ENCODE measurements at places on chromosomes 12 and 14.

DNA sequence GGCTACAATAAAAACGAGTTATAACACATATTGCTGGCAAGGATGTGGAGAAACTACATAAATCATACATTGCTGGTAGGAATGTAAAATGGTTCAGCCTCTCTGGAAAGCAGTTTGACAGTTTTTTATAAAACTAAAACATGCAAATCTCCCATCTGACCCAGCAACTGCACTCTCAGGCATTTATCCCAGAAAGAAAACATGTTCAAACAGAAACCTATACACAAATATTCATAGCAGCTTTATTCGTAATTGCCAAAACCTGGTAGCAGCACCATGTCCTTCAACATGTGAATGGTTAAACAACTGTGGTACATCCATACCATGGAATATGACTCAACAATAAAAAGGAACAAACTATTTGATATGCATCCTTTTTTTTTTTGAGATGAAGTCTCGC lies 10.1 kb upstream of the TMCC3 start:
- no peak for DNase-seq

- no peak for DNase-seq
These were observed 33.1 kb upstream of the GNPNAT1 start for GRCh38 chr14:52824462-52824861.

DNA sequence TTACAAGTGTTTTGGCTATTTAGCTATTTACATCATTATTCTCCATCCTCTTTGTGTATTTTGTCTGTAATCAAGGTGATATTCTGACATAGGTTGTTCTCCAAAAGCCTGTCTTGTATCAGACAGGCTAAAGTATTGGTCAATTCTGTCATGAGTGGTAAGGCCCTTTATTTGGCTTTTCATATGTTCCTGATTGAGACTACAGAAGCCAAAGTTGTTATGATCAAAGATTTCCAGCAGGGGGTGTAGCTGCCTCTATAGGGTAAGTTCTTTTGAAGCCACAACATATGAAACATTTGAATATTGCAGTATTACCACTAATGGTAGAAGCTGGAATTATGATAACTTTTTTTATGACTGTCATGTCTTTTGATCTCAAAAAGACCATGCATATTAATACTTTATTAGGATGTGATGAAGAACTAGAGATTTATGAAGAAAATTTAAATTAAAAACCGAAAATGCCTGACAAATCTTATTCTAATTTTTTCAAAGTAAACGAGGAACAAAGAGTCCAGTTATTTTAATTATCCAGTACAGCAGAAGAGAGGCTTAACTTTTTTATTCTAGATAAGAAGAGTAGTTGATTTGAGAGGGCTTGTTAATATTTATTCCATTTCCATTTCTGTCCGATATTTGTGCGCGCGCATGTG lies 3.4 kb upstream of the ARHGAP5 start:
- peak; percentile 81 for DNase-seq

- DNase-seq, result no peak
These were observed 101.9 kb downstream of the RIN3 start for GRCh38 chr14:92615451-92615850.

- no peak for DNase-seq
These were observed 485.1 kb downstream of the ZFP36L1 start for GRCh38 chr14:68307790-68308168.

DNA sequence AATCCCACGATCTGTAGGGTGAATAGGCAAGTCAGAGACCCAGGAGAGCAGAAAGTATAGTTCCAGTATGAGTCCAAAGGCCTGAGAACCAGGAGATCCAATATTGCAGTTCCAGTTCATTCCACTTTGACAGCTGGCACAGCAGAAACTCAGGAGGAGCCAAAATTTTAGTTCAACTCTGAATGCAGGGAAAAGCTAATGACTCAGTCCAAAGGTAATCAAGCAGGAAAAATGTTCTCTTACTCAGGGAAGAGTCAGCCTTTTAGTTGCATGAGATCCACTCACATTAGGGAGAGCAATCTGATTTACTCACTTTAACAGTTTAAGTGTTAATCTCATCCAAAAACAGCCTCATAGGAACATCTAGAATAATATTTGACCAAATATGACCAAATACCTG lies 130.2 kb upstream of the LRFN5 start:
- no peak for DNase-seq

DNA sequence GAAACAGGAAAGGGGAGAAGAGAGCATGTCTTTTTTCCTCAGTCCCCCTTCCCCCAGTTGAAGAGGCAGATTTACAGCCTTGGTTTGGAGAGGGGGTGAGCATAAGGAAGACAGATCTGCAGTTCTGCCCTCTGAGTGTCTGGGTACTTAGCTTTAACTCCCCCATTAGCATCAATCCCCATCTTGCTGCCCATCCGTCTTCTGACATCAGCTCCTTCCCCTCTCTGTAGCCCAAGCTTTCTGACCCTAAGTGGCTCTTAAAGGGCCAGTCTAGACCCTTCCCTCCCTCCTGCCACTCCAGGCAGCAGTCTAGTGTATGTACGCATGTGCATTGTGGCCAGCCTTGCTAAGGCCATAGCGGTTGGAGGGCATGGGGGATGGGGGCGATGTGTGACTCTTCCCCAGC lies 7.3 kb downstream of the GPR84 start:
- DNase-seq, result no peak

DNA sequence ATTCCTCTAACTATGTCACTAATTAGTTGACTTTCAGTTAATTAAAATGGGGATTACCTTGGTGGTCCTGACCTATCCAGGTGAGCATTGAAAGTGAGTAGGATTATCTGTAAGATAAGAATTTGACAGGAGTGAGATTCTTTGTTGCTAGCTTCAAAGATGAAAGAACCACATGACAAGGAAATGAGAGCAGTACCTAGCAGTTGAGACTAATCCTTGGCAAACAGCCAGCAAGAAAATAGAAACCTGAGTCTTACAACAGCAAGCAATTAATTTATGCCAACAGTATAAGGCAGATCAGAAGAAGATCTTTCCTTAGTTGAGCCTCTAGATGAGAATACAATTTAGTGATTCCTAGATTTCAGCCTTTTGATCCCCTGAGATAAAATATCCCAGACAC lies 1058.4 kb downstream of the LRFN5 start:
- DNase-seq, result no peak

DNA sequence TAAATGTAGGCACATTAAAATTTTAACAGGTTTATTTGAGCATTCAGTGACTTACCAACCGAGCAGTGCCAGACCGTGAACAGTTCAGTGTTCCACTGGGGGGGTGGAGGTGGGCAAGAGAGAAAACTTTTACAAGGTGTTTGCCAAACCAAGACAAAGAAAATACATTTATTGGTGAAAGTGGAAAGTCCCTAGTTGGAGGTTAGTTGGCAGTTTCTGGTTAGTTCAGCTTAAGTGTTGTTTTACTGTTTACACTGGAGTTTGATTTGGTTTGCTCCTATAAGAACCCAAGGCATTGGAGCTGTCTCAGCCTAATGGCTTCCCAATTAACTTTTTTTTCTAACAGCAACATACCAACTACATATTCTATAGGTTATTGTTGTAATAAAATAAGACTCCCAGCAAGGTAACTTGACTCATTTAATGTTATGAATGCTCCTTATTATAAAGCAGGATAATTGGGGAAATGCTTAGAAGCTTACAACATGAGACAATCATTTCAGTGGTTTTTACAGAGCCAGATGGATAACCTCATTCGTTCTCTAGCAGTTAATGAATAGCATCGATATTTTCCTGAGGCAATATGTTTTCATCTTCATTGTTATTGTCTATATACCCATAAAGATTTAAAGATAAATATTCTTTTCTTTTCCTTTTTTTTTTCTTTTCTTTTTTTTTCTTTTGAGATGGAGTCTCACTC lies 115.8 kb downstream of the ETNK1 start:
- DNase-seq, result no peak

- no peak for DNase-seq
These were observed 24.2 kb upstream of the LRP1-AS start for GRCh38 chr12:57171668-57172067.

GRCh38 chr12:55008944-55009585 lies 10.7 kb upstream of the NEUROD4 start:
- no peak for DNase-seq

DNA sequence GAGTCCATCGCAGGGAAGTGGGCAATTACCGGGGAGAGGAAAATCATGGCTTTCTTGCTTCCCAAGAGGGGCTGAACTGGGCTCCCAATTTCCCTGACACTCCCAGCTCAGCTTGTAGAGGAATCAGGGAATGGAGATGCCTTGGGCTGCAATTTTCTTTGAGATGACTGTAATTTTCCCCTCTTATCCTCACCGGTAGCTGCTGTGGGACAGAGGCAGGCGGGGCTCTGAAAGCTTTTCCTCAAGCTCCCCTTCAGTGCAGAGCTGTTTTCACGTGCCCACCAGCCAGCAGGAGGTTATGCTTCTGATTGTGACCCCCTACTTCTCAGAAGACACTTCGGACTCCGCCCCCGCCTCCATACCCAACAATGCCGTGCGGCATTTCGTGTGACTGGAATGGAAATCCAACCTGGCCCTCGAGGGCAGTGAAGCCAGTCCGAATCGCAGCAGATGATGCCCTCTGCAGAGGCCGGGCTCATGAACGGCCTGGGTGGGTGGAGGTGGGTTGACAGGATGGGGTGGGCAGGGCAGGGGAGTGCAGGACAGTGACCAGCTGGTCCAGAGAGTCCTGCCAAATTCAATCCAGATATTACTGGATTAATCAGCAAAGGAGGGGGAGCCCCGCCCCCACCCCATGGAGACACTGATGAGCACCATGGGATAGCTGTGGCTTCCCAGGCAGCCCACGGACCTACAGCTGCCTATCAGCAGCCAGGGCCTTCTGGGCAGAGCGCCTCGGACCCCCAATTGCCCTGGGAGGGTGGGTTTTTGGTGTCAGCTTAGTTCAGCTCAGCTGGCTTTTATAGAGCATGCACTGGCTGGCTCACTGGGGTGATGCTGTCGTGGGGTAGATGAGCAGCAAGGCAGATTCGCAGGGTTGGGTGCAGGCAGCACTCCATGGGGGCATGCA lies 37.6 kb downstream of the RTL1 start:
- DNase-seq, result no peak

DNA sequence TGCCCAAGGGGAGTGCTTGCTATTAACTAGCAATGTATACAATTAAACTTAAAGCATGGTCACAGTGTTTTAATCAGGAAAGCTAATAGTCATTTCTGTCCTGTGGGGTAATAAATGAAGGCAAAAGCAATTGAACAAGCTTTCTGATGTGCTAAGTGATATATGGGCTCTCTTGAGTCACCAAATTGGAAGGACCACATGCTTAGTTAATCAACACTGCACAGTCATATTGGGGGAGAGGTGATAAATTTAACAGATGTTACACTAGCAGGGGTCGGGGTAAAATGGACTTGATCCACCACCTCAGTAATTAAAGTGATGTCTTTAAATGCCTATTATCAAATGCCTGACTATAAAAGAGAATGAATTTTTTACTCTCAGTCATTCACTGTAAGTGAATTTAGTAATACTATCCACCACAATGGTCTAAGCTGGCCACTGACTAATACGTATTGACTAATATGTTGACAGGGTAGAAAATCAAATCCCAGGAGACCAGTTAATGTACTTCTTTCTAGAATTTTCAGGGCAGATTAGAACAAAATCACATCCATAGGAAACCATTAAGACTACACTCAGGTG lies 736.3 kb downstream of the RPS29 start:
- DNase-seq, result no peak

- no peak for DNase-seq
These were observed 42.5 kb downstream of the KCTD10 start for GRCh38 chr12:109434582-109434981.

- no peak for DNase-seq
These were observed 8.8 kb downstream of the NID2 start for GRCh38 chr14:52060080-52060479.

DNA sequence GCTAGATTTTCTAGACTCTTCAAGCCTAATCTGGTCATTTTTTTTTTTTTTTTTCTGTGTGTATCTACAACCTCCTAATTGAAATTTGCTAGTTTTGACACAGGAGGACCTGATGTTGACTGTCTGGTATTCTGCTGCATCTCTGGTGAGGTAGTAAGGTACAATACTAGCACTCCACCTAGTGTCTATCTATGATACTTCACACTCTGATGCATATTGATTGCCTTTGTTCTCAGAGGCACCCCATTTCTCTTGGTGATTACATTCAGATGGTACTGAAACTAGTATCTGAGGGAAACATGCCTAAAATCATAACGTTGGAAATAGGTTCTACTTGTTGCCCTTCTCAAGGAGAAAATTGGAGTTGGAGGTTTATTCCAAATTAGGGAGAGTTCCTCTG lies 930.5 kb upstream of the NOVA1 start:
- no peak for DNase-seq

DNA sequence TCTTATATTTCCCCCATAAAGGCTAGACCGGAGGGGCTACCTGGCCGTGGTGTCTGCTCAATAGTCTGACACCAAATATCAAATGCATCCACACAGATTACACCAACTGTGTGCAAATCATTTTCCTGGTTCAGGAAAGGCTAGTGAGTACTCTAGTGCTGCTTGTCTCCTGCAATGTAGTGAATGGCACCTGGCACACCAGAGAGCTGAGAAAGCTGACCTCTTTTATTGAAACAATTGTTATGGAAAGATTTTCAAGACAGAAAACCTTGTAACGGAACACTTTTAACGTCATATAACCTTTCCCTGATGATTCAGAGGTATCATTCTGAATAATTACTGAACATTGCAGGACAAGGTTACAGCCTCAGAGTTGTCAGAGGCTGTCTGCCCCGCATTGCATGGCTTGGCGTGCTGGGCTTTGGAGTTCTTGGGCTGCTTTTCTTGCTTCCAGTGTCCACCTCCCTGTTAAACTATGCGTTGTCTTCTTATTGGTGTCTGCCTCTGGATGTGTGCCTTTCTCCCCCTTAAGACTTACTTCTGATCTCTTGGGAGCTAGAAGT lies 40.7 kb upstream of the HDAC7 start:
- no peak for DNase-seq

DNA sequence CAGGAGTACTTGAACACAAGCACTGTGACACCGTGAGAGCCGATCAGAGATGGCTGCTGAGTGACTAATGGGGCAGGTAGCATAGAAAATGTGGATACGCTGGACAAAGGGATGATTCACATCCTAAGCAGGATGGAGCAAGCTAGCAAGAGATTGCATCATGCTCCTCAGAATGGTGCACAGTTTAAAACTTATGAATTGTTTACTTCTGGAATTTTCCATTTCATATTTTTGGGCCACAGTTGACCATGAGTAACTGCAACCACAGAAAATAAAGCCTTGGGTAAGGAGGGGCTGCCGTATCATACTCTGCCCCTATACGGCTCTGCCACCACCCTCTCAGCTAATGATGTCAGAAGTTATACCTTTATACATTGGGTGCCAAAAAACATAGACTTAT lies 23.3 kb upstream of the MARK3 start:
- DNase-seq, result peak; percentile 45

- no peak for DNase-seq
These were observed 78.5 kb upstream of the EIF5 start for GRCh38 chr14:103255555-103255954.

GRCh38 chr14:51950007-51950406 lies 39.3 kb upstream of the RTRAF start:
- DNase-seq, result no peak

DNA sequence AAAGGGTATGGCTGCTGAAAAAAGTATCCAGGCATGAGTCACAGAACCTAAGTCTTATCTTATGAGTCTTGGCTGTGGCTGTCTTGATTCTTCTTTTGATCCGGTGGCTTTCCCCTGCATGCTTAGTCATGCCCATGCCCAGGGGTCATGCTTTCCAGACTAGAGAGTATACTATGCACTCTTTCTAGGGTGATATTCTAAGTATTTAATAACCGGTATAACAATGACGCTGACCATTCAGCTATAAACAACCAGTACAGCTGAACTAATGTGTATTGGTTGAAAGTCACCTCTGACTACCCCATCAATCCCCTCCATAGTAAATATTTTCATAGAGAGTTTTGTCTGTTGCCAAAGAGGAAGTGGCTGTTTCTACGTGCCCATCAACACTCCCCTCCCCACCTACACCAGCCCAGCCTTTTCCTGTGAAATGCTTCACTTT lies 34.7 kb upstream of the NRXN3 start:
- no peak for DNase-seq
